Skin of body (tissue), 3 donors: ENCODE measurements at places on chromosomes 1 and 21. TPM values are rescaled to one million over a fixed set of nuclear protein-coding genes. Genes with fewer than 3 reads are reported as not detected.

The CD1E gene
- 2.7 TPM for total RNA-seq

The CASP9 gene
- total RNA-seq = 5.1 TPM

- DNase-seq = no peak
Observed at GRCh38 chr1:227778401-227778947, 37.0 kb upstream of the PRSS38 start.

DNA sequence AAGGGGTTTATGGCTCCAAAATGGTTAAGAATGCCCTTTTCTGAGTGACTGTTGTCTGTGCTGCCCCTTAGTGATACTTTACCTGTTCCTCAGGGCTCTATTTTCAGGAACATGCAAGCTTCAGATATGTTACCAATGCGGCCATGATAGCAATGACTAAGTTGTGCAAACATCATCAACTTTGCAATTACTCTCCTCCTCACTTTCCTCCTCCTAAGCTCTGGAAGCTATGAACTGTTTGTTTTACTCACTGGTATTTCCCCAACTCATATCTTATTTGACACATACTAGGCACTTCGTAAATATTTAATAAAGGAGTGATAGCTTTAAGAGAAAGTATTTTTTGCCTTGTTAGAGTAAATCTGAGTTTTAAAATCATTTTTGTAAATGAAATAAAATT, 53.8 kb downstream of the RWDD3 start:
- DNase-seq = no peak

The PTGS2 gene
- total RNA-seq = 18.6 TPM

- no peak for DNase-seq
Observed at GRCh38 chr21:45319461-45320211, 31.9 kb upstream of the POFUT2 start.

DNA sequence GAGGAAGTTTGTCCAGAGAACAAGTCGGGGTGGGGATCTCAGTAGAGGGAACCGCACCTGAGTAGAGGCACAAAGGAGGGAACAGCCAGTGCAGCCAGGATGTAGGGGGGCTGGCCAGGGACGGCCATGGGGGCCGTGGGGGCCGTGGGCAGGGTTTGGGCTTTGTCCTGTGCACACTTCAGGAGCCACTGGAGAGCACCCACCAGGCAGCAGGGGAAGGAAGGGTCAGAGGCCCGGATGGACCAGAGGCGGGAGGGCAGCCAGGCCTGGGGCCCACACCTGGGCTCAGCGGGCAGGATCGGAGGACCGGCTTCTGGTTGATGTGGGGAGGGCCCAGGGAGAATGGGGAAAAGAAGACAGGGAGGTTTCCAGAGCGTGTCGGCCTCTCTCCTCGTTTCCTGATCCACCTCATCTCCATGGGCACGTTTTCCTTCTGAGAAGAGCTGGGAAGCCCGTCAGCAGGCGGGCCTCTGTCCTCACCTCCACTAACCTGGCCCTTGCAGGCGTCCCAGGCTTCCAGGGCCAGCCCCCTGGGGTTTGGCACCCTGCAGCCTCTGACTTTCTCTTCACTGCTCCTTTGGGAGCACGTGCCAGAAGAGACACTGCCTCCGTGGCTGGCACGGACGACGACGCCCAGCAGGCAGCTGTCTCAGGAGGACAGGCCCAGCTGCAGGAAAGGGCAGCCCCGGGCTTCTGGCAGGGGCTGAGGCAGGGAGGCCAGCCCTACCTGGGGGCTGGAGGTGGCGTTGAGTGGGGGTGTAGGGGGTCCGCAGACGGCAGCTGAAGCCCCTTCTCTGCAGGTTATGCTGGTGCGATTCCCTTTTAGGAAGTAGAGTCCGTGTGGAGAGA, 16.8 kb upstream of the PDXK start:
- DNase-seq = no peak

The RNF2 gene
- total RNA-seq = 27.5 TPM

DNA sequence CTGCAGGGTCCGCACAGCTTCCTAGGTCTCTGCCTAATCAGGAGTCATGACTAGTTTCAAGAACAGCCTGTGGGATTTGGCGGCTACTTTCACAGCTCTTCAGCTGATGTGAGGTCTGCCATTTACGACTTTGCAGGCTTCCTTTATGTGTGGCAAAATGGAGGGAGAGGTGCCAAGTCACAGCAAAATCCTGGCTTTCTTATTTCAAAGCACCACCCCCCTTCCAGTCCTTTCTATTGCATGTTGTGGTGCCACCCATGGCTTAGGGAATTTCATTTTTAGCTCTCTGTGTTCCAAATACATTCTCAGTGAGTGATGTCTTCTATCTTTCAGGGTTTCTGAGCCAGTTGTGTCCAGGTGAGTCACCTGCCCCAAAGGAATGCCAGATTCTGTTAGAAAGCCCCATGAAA, 75.1 kb upstream of the WLS start:
- no peak for DNase-seq

DNA sequence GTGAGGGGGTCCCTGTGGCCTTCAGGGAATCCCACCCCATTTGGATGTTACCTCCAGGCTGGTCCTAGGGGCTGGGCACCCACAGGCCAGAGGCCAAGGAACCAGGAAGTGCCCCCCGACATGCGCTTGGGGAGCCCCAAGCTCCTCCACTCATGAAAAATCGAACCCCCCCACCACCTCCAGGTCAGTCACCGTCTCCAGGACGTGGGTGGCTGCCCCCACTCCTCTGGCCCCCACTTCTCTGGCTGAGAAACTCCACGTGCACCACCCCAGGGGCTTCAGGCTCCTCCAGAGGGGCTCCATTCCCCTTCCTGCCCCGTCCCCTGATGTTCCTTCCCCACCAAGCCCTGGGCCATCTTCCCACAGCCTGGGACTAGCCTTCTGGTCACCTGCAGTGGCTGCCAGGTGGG, 30.5 kb upstream of the POFUT2 start:
- DNase-seq = no peak

- DNase-seq = no peak
Observed at GRCh38 chr1:163614361-163614760, 292.6 kb downstream of the NUF2 start.

DNA sequence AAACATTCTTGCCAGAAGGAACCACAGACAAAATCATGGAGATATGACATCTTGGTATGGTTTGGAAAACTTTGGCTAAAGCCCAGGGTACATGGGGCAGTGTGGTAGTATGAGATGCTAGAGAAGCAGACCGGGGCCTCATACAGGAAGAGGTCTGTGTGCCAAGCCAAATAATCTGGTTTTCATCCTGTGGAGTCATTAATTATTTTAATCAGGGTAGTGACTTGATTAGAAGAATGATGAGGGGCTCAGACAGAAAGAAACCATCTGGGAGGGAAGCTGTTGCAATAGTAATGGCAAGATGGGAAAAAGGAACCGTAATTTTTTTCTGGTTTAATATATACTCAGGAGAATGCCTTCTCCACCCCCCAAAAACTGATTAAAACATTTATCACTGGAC, 318.0 kb downstream of the BRINP2 start:
- no peak for DNase-seq

The OR2T33 gene
- total RNA-seq = not detected

- no peak for DNase-seq
Observed at GRCh38 chr1:75922698-75923097, 9.5 kb downstream of the ASB17 start.

GRCh38 chr1:183003203-183003602, 20.0 kb upstream of the LAMC1 start:
- DNase-seq = peak; percentile 72
